Endothelial cell (in vitro differentiated cells): ENCODE measurements at places on chromosomes 1 and 21. TPM values are rescaled to one million over a fixed set of nuclear protein-coding genes. Genes with fewer than 3 reads are reported as not detected.

Gene IFFO2
- 16.7 TPM for total RNA-seq

DNA sequence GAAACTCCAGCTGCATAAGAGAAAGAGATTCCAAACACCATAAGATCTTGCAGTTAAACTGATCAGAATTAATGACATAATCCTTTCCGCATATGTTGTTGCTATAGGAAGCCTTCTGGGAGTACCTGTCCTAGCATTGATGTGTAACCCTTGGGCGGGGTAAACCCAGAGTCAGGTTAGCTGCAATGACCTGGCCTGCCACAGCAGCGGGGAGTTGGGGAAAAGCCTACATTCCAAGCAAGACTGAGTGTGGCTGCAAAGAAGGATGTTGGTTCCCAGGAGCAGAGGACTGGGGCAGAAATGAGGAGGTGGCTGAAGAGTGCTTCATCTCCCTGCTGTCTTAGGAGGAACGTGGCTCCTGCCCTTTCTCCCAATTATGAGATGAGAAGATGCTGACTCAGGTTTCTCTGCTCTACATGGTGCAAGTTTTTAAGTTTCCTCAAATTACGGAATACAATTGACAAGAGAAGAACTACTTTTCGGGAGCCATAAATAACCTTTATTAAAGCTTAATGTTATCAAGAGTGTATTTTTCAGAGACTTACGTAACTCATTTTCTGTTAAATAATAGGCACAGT, 142.1 kb downstream of the RYR2 start:
- no peak for DNase-seq

DNA sequence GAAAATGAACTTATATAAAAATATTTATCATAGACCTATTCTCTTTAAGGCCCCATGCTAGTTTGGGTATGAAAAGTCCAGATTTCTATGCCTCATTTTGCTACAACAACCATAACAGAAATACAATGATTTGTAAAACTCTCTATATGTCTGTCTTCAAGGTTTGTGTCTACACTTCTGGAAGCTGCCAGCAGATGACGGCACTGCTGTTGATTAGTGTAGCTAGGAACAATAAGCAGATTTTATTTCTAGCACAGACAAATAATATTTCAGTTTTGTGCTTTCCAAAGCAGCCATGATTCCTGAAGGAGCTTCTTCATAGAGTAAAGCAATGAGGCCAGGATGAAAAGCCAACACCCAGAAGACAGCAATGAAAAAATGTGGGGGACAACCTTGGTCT, 779.6 kb upstream of the ADGRL2 start:
- DNase-seq, result no peak

DNA sequence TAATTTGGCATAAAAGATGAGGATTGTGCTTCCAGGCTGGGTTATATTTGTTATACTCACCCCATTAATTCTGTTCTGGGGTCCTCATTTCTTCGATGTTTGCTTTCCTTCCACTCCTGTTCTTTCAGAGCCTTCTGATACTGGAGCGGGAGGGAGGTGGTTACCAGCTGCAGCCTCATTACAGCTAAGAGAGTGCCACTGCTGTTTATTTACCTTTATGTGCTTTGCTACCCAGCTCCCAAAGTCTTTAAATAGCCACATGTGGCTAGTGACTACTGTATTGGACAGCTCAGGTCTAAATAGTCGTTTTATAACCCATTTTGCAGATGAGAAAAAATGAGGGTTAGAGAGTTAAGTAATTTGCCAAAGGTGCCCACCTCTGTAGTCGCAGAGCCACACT, 25.1 kb downstream of the PLEKHM2 start:
- no peak for DNase-seq

DNA sequence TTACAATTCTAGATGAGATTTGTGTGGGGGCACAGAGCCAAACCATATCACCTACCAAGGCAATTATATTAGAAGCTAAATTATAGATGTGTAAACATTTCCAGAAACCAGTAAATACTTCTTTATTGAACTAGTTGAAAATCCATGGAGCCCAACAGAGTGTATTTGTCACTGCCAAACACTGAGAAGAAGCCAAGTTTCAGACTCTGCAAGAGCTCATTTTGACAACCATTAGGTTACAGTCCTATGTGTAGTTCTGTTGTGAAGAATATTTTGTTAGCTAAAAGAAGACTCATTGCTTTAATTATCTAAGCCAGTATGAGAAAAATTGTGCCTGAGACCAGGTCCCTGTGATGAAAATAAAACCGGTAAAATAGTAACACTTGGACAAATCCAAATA, 358.9 kb upstream of the SGIP1 start:
- no peak for DNase-seq

GRCh38 chr1:227944931-227945890, 2.5 kb downstream of the WNT9A start:
- DNase-seq, result no peak
